ENCODE measurements at places on chromosomes 16 and 17. TPM values are rescaled to one million over a fixed set of nuclear protein-coding genes. Genes with fewer than 3 reads are reported as not detected.

Gene PMP22
- polyA plus RNA-seq = 79.3 TPM

Gene LRRC36
- 0.29 TPM for polyA plus RNA-seq

Gene CES5A
- not detected for polyA plus RNA-seq

Gene ADGRG1
- 8.4 TPM for polyA plus RNA-seq

- H3K27me3 ChIP-seq = no peaks in the 10 kb centered on the region
- peak; percentile 87 for DNase-seq
- H3K4me1 ChIP-seq = peaks cover 17% of the 10 kb centered on the region
- peak overlapping the region; percentile 72 for H3K4me3 ChIP-seq
- H3K36me3 ChIP-seq = no peaks in the 10 kb centered on the region
- H3K27ac ChIP-seq = peak overlapping the region; percentile 99
These were observed 1.6 kb upstream of the PPP1R9B start for GRCh38 chr17:50151937-50152547.

GRCh38 chr17:41717408-41718286, 5.5 kb downstream of the GAST start:
- no peak overlapping the region for H3K4me3 ChIP-seq
- H3K4me1 ChIP-seq = 0 out of 2 replicates have a peak, but pooled peaks cover 2% of the 10 kb centered on the region
- no peaks in the 10 kb centered on the region for H3K36me3 ChIP-seq
- peak; percentile 33 for DNase-seq
- H3K27ac ChIP-seq = no peak overlapping the region

DNA sequence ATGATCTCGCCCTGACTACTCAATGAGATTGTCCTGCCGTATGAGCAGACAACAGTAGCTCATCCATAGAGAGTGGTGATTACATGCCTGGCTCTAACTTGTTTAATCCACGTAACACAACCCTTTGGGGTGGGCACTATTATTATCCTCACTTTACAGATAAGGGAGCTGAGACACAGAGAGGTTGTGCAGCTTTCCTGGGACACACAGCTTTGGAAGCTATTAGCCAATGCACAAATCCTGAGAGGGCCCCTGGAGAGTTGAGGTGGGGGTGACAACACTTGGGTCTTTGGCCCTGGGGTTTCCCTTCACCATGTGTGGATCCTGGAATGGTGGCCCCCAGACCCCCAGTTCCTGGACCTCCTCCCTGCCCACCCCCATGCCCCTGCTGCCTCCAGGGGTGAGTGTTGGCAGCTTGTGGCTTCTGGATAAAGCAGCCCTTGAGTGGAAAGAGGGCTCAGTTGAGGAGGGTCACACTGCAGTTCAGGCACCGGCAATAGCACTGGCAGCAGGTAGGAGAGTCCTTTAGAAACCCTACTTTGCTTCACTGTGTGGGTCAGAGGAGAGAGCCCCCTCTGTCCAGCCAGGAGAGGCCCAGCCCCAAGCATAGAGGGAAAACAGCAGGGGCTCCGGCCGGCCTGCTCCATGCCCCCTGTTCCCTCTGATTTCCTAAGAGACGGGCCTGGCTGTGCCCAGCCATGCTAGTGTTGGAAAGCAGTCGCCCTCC, 230.7 kb downstream of the KATNIP start:
- H3K36me3 ChIP-seq = no peaks in the 10 kb centered on the region
- H3K4me3 ChIP-seq = no peak overlapping the region
- no peaks in the 10 kb centered on the region for H3K4me1 ChIP-seq

GRCh38 chr16:85377388-85378144, 235.6 kb upstream of the GSE1 start:
- H3K27me3 ChIP-seq = no peaks in the 10 kb centered on the region
- no peak overlapping the region for H3K27ac ChIP-seq
- no peaks in the 10 kb centered on the region for H3K36me3 ChIP-seq
- peaks cover 27% of the 10 kb centered on the region for H3K4me1 ChIP-seq

DNA sequence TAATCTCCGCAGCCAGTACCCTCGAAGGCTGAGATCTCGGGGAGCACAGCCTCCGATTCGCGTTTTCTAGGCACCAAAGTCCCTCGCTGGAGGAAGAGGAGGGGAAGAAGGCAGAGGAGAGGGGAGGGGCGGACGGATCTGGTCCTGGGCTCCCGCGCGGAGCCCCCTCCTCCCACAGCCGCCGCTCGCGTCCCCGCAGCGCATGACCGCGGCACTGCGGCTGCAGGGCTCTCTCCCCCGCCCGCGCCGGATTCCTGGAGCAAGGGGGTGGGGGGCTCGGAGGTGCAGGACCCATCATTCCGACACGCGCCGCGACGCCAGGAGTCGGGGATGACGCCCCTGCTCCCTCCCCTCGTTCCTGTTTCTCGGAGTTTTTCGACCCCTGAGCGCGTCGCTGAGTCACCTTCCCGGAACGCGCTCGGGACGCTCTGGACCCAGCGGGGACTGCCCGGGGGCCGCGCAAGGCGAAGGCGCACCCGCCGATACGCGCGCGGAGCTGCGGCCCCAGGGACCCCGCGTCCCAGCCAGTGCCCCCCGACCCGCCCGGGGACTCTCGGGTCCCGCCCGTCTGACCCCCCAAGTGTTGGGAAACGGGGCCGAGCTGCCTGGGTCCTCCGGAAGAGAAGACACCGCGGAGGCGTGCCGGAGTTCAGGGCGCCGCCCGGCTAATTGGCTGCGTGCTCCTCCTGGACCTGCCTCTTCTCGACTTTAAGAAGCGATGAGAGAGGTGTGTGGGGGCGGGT, 1.4 kb upstream of the SPHK1 start:
- peaks cover 14% of the 10 kb centered on the region for H3K4me1 ChIP-seq
- H3K4me3 ChIP-seq = peak overlapping the region; percentile 80
- DNase-seq = peak; percentile 78
- H3K27me3 ChIP-seq = no peaks in the 10 kb centered on the region
- H3K27ac ChIP-seq = peak overlapping the region; percentile 66

- H3K4me3 ChIP-seq = peak within 1 kb of the TSS; percentile 74
- H3K4me1 ChIP-seq = peaks cover 22% of the 10 kb centered on the region
- H3K27ac ChIP-seq = peak within 1 kb of the TSS; percentile 73
- no peaks in the 10 kb centered on the region for H3K27me3 ChIP-seq
- peak; percentile 82 for DNase-seq
- no peaks in the 10 kb centered on the region for H3K36me3 ChIP-seq
These were observed at the start of gene GLIS2 for GRCh38 chr16:4315186-4316107. GLIS2 (plus strand) TSS chr16:4316067; CDS start chr16:4332281, 16,214 bp downstream.

DNA sequence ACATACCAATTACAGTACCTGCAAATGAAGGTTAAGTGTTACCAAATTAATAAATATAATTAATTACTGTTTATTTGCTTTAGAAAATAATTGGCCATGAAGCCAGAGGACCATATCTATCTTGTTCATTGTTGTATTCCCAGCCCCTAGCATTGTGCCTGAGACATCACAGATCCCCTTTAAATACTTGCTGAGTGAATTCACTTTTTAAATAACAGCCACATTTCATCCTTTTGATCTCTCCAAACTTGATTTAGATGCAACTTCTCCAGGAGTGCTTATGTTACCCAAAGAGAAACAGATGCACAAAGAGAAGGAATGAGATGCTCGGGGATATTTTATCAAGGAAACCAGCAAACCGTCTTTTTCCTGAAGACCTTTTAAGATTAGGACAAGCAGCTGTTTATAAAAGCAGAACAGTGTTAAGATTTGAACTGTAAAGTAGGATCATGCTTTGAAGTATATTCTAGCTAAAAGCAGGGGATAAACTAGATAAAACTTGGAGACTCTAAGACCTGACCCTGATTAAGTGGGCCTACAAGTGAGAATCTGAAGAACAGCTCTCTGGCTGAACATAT, 66.3 kb downstream of the CHD9 start:
- no peak for DNase-seq
- H3K4me3 ChIP-seq = no peak overlapping the region

DNA sequence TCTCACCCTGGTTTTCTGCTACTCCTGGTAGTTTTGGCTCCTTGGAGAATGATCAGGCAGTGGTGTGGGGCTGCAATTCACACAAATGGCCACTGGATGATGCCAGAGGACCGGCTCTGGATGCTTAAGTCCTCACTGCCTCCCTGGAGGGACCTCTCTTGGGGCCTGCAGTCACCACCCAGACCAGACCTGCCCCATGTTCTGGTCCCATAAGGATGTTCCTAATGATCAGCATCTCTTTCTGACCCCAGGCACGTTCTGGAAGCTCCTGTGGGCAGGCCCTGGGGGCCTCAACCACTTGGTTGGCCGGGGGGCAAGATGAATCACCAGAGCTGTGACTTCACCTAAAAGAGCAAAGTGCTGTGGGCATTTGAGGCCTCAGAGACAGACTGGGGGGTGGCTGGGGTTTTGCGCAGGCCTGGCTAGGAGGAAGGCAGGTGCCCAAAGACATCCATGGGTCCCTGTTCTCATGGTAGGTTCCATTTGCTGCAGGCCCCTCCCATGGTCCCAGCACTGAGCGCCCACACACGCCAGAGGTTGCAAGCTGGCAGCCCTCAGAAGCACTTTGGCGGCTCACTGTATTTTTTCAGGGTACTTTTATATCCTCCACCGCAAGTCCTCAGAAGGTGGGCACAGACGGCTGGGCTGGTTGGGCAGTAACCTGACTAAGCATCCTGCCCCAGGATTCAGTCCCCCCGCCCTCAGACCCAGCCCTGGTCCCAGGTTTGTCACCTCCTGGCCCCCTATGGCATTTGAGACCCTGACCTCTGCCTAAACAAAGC, 53.2 kb downstream of the NT5M start:
- peaks cover 2% of the 10 kb centered on the region for H3K4me1 ChIP-seq
- H3K27ac ChIP-seq = no peak overlapping the region
- H3K27me3 ChIP-seq = no peaks in the 10 kb centered on the region
- H3K4me3 ChIP-seq = no peak overlapping the region
- no peaks in the 10 kb centered on the region for H3K36me3 ChIP-seq

- H3K36me3 ChIP-seq = peaks cover 3% of the 10 kb centered on the region
- H3K4me1 ChIP-seq = peaks cover 12% of the 10 kb centered on the region
- DNase-seq = peak; percentile 62
- H3K27ac ChIP-seq = no peak overlapping the region
- H3K27me3 ChIP-seq = no peaks in the 10 kb centered on the region
- peak overlapping the region; percentile 80 for H3K4me3 ChIP-seq
These were observed 1.2 kb downstream of the ATP6V0A1 start for GRCh38 chr17:42459801-42460281.

GRCh38 chr17:9598661-9599060, 22.2 kb downstream of the CFAP52 start:
- no peak for DNase-seq
- H3K36me3 ChIP-seq = no peaks in the 10 kb centered on the region
- no peak overlapping the region for H3K27ac ChIP-seq

DNA sequence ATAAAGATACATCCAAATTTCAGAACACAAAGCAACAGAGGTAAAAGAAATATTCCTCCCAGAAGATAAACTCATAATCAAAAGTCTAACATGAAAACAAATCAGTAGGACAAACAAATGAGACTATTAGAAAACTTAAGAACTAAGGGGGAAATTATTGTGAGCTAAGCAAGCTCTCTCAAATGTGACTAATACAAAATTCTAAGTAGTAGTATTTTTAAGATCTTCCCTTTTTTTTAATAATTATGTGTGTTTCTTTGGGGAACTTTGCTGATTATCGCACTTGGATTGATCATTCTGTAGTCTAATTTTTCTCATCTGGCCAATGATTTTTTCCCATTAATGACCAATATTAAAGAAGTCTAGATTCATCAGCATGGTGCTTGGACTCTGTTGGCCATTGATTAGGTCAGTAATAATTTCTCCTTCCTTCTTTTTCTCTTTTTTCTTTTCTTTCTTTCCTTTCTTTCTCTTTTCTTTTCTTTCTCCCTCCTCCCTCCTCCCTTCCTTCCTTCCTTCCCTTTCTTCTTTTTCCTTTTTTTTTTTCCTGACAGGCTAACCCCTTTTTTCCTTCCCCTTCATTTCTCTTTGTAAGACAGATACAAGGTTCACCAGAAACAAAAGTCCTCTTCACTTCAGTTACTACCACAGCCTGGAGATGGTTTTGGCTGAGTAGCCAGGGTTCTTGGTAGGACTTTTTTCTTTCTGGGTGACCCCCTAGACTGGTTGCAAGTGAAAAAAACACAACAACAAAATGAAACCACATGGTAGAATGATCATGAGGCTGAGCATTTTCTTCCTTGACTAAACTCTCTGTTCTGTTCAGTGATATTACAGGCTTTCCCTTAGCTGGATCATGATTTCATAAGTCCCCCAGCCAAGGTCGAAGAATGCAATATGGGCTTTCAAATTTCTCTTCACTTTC, 2.9 kb upstream of the ABCA6 start:
- no peaks in the 10 kb centered on the region for H3K36me3 ChIP-seq
- peaks cover 5% of the 10 kb centered on the region for H3K4me1 ChIP-seq
- no peaks in the 10 kb centered on the region for H3K27me3 ChIP-seq
- no peak for DNase-seq
- H3K4me3 ChIP-seq = no peak overlapping the region

DNA sequence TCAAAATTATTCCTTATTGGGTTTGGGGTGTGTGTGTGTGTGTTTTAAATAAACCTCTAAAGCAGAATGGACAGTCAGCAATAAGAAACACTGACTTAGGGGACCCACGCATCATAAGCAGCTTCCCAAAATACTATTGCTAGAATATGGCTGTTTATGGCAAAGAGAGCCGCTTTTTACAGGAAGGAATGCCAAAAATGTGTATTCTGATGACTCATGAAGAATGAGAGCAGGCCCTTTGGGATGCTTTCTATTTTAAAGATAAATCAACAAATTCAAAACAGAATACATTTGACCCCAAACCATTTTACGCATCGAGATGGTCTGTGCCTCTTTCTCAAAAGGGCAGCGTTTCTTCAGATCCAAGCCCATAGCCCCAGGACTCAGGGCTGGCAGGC, 37.5 kb downstream of the ARHGAP17 start:
- peaks cover 30% of the 10 kb centered on the region for H3K36me3 ChIP-seq
- H3K4me1 ChIP-seq = peaks cover 29% of the 10 kb centered on the region
- no peak overlapping the region for H3K4me3 ChIP-seq

GRCh38 chr16:69157196-69157595, 24.7 kb downstream of the UTP4 start:
- peaks cover 50% of the 10 kb centered on the region for H3K36me3 ChIP-seq
- no peak for DNase-seq
- no peaks in the 10 kb centered on the region for H3K27me3 ChIP-seq
- H3K27ac ChIP-seq = no peak overlapping the region
- no peaks in the 10 kb centered on the region for H3K4me1 ChIP-seq
- no peak overlapping the region for H3K4me3 ChIP-seq

DNA sequence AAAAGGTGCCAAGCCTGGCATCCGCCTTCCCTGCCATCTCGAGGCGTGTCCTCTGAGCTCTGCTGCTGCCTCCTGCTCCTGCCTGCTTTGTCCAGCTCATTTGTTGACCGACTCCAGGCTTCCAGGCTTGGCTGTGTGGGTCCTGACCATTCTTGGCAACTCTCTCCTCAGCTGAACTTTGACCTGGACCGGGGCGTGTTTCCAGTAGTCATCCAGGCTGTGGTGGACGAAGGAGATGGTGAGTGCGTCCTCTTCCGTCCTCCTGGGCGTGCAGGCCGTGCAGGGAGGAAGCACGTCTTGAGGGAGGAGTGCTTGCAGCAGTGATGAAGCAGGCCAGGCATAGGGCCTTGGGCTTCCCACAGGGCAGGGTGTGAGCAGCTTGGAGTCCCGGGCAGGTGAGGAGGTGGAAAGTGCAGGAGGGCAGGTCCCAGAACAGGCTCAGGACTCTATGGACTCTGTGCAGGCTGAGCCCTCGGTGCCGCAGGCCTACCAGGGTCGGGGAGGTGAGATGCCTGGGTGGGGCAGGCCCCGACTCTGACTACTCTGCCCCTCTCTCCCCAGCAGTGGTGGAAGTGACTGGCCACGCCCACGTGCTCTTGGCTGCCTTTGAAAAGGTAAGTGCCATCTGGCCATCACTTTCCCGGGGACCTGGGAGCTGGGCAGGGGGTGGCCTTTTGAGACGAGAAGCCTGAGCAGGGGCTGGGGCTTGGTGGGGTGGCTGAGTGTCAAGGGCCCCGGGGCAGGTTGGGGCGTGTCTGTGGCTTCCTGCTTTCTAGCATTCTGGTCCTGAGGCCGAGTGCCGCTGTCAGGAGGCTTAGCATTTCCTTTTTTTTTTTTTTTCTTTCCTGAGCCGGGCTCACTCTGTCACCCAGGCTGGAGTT, 28.6 kb upstream of the NUDT16L1 start:
- DNase-seq = no peak
- H3K27me3 ChIP-seq = no peaks in the 10 kb centered on the region
- peaks cover 57% of the 10 kb centered on the region for H3K36me3 ChIP-seq
- H3K4me1 ChIP-seq = no peaks in the 10 kb centered on the region
- H3K4me3 ChIP-seq = no peak overlapping the region
